IPS DF 19.7 (cell line): ENCODE measurements at places on chromosomes 4 and X.

GRCh38 chr4:99219072-99219471 lies at the start of gene ADH6:
ADH6 (minus strand) TSS chr4:99219246; CDS start chr4:99219152, 94 bp downstream.
- DNase-seq: no peak

DNA sequence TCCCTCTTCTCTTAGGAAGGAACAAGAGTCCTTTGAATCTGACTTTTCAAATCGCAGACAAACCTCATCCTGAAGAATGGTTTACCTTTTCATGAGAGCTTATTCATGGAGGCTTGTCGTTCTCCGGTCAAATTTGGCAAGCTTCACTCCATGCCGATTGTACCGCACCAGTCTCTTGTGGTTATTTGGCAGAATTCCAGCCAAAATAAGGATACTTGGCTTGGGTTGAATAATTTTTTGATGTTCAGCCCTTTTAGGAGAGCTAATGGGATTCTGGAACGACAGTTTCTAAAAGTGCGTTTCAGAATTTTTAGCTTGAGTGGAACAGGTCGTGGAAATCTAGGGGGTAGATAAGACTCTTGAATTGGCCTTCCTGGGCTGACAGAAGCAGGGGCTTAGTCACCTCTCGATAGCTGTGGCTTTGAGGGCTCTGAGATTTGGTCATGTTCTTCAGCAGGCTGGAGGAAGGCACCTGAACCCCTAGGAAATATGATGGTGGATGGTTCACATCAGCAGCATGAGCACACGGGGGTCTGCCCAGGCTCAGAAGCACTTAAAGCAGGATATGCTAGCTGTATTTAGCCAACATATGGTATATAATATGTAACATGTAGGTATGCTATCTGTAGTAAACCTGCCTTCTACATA lies 1.5 kb downstream of the KLHL2 start:
- DNase-seq: no peak

DNA sequence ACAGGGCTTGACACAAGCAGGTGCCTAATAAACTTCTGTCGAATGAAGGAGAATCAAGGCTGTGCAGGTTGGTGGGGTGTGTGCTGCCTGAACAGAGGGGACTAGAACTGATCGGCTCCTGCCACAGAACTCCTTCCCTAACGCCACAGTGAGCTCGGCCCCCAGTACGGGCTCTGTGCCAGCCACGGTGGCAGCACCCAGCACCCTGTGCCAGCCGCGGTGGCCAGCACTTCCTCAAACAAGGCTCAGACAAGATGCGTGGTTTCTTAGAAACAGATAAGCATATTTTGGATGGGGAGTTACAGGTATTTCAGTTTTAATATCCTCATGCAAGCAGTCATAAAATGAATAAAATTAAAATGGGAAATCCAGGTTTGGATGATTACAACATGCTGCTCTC lies 26.0 kb upstream of the C4orf50 start:
- no peak for DNase-seq

- no peak for DNase-seq
These were observed 290.9 kb downstream of the KCTD8 start for GRCh38 chr4:44157611-44158277.

DNA sequence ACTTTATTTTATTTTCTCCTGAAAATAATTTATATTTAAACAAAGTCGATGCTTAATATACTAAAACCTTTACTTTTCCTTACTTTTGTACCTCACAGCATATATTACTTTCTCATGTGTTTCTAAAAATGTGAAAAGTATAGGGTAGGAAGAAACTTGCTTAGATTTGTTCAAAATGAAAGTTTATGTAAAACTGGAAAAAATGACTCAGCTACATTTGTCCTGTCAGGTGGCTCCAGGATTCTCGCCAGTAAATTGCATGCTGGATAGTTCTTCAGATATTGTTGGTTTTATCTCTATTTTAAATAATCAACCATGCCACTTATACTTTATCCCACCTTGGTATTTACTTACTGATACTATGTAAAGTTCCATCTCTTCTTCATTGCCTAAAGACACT lies 159.2 kb upstream of the NDST4 start:
- no peak for DNase-seq

DNA sequence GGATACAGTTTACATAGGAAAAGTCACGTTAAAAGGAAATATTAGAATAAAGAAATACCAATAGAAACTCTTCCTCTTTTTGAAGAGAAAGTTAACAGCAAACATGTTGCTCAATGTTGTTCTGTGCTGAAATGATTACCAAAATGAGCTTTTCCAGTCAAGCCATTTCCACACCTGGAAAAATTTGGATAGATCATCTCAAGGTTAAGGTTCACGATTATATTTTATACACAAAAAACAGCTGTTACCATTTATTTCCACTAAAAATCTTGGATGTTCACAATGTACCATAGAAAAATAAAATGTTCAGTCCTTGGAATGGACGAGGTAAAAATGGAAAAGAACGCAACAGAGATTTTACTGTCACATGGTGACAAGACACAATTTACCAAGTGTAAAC lies 218.7 kb downstream of the SCFD2 start:
- DNase-seq: no peak

GRCh38 chr4:141870152-141870551 lies 233.8 kb downstream of the IL15 start:
- DNase-seq: no peak

DNA sequence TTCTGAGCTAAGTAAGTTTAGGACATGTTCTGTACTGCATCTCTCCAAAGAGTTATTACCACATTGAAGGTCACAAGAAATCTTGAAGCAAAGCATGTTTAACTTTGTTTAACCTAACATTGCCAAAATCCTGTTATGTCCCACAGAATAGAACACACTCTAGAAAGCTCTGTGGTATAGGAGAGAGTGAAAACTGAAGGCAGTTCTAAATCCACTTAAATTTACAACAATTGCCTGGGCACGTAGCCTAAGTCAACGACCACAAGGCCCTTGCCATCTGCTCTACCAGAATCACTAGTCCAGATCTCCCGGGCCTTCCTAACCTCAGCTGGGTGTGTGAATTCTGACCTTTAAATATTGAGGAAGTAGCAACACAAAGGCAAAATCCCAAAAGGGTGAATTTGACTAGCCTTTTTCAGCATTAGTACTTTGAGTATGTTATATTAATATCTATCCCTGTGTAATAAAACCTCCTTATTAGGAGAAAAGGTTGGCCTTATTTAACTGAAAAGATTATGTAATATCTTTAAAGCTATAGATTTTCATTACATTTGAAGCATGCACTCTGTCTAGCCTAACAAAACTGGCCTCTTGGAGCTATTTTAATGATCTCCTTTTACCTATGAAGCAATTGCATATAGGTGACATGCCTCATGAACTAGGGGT lies 4.5 kb upstream of the MAML3 start:
- no peak for DNase-seq

DNA sequence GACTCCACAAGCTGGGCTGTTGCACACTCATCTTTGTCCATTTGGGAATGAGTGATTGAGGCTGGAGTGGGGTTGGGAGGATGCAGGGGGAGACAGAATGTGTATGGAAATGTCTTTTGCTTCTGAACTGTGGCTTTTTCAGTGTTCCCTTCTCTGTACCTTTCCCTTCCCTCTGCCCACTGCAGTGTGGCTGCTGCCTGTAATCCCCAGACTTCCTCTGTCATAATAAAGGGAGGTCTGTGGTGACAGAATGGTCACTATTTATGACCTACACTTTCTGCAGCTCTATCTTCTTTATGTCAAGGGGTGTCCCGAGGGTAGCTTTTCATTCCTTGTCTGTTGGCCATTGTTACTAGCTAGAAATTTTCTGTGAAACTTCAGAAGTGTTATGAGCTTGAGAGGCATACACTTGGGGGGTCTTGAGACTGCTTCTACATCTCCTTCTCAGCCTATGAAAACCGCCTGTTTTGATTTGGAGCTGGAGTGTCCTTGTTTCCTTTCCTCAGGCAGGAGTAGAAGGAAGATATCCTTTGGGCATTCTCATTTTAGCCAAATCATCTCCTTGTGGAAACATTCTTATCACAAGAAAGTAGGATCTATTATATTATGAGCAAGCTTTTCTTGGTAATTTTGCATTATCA lies 63.0 kb downstream of the ANK2 start:
- DNase-seq: no peak
